ENCODE measurements at places on chromosomes 7 and 10. TPM values are rescaled to one million over a fixed set of nuclear protein-coding genes. Genes with fewer than 3 reads are reported as not detected.

- ATAC-seq = no peak
Measured at GRCh38 chr7:4939971-4940728, 18.8 kb downstream of the MMD2 start.

GRCh38 chr10:13759168-13759567, 172.4 kb downstream of the PRPF18 start:
- no peak for ATAC-seq

DNA sequence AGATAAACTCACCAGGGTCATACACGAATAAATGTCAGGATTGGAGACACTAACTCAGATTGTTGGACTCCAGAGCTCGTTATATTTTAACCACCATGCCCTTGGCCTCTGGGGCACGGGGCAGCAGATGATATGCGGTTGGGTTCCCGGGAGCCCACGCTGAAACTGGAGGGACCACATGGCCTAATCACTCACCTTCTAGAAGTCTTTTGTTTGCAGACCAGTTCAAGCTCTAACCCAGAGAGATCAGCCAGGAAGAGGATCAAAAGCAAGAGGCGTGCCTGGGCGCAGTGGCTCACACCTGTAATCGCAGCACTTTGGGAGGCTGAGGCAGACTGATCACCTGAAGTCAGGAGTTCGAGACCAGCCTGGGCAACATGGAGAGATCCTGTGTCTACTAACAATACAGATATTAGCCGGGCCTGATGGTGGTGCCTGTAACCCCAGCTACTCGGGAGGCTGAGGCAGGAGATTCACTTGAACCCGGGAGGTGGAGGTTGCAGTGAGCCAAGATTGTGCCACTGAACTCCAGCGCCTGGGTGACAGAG, 42.6 kb upstream of the ECHDC3 start:
- ATAC-seq = no peak

- no peak for ATAC-seq
Measured at GRCh38 chr7:157685430-157686284, 348.9 kb downstream of the DNAJB6 start.

GRCh38 chr10:100810835-100811116, 65.4 kb downstream of the PAX2 start:
- ATAC-seq = no peak

DNA sequence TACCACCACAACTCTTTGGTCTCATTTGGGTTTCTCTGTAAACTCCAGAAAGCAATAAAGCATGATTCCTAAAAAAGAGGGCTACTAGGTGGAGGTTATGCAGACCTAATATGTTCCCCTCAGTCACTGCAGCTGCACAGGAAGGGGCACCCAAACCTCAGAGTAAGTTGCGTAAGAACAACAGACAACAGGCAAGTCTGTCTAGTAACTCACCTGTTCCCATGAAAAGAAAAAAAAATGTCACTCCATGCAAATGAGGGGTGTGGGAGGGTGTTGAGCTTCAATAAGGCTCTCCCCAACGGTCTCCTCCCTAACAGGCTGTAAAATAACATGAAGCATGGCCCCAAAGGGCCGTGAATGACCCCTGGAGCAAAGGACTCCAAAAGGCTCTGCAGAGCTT, 461.4 kb downstream of the KCNMA1 start:
- ATAC-seq = no peak

DNA sequence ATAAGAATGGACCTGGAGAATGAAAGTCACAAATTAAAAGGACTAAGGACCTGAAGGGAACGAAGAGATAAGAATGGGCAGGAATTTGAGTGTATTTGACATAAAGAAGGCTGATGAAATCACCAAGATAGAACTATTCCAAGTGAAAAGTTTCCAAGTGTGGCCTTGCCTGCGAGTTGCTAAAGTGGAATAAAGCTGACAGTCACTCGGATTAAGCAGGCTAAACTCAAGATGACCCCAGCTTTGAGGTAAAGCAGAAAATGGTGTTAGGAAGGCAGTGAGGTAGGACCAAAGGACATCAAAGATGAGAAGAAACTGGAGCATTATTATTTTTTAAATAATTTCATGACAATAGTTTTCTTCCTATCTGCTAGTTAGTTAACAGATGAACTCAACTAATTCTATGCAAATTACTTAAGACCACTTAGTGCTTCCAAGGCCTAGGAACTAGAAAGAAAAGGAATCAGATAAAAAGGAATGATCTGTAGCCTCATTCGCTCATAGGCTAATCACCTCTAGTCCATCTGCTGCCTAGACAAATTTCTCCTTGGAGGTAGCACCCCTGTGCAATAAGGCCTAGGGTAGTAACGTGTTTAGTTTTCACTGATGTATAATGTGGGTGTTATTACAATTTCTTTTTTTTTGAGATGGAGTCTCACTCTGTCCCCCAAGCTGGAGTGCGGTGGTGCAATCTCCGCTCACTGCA, 34.5 kb downstream of the EZH2 start:
- ATAC-seq = no peak

DNA sequence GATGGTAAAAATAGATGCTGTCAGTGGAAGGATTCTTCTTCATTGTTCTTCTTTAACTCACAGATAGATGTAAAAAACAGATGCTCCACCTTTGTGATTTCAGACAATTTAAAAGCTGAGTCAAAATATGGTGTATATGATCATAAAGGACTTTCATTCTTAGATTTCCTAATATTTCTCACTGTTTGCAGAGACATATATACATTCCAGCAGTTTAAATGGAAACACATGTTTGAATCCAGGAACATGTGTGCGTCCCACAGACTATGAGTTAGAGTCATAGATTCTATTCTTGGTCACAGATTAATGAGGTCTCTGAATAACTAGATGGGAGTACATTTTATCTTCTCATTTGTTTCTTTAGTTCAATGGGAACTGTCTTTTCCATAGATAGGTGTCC, 109.6 kb downstream of the BICC1 start:
- ATAC-seq = no peak

- ATAC-seq = no peak
Measured at GRCh38 chr7:139192014-139192706, 38.9 kb upstream of the UBN2 start.

DNA sequence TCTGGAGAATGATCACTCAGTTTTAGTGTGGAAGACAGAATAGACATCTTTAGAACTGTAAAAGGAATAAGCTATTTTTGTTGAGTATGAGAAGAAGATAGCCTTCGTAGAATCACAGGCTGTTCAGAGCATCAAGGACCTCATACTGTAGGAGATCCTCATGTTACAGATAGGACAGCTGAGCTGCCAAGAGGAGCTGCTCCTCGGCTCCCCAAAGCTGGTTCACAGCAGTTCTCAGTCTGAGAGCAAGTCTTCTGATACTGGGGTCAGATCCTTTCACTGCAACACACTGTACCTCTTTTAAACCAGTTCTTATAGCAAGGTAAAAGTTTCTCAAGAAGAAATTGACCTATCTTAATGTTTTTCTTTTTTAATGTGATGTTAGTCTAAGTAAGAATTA, 17.1 kb downstream of the CCNY start:
- no peak for ATAC-seq

GRCh38 chr7:151905353-151905752, 28.4 kb upstream of the PRKAG2 start:
- ATAC-seq = no peak

GRCh38 chr10:42722575-42722974, 60.0 kb upstream of the BMS1 start:
- no peak for ATAC-seq

DNA sequence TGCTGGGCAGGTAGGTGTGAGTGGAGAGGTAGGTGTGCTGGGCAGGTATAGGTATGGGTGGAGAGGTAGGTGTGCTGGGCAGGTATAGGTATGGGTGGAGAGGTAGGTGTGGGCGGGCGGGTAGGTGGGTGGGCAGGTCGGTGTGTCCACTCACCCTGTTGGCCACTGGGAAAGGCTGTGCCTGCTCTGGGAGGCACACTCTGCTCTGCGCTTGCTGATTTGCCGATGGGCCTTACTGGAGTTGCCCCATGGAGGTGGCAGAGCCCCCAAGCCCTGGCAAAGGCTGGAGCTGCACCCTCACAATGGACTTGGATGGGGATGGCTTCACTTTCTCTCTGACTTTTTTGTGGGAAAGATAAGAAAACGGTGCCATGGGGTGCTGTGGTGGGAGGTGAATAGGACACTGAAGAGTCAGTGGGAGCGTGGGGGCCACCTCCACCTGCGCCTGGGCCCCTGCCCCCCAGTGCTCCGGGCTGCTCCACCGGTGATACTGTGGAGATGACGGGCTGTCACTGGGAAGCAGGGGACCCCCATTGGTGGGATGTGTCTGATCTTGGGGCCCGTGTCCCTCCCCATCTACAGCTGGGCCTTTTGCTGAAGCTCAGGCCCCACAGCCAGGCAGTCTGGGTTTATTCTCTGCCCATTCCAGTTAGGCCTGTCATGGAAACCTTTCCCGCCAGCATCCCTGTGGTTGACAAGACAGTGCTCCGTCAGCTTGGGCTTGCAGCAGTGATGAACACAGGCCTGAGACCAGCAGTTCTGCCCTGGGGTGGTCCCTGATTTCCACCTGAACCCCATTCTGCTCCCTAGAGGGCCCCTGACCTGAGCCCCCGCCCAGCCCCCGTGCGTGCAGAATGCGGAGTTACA, 75.0 kb downstream of the NKX6-2 start:
- ATAC-seq = no peak

DNA sequence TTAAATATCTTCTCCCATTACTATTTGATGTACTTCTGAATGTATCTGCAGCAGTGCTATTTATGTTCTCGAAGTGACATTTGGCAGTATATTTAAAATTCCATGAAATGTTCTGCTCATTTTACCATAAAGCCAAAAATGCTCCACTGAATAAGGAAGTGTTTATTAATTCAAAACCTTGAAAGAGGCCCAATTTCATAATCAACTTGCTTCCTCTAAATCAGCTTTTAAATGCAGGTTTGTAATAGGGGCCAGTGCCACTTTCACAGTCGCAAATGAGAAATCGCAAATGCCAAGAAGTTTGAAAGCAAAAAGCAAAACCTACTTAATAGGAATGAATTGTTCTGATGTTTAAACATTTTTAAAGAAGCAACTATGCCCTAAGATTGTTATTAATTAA, 11.4 kb downstream of the NHLRC2 start:
- ATAC-seq = no peak

GRCh38 chr7:44615149-44615611, 8.8 kb downstream of the OGDH start:
- ATAC-seq = peak; percentile 96

DNA sequence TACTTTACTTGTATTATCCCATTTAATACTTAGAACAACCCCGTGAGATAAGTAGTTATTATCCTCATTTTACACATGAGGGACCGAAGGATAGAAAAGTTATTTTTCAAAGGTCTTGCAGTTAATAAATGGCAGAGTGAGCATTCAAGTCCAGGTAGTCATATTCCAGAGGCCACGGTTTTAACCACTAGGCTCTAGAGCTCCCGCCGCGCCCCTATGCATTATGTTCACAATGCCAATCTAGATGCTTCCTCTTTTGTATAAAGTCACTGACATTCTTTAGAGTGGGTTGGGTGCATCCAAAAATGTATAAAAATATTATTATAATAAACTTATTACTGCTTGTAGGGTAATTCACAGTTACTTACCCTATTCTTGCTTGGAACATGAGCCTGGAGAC, 11.4 kb upstream of the CFAP69 start:
- ATAC-seq = no peak

GRCh38 chr10:49144058-49144720, 10.4 kb upstream of the FAM170B start:
- ATAC-seq = no peak

DNA sequence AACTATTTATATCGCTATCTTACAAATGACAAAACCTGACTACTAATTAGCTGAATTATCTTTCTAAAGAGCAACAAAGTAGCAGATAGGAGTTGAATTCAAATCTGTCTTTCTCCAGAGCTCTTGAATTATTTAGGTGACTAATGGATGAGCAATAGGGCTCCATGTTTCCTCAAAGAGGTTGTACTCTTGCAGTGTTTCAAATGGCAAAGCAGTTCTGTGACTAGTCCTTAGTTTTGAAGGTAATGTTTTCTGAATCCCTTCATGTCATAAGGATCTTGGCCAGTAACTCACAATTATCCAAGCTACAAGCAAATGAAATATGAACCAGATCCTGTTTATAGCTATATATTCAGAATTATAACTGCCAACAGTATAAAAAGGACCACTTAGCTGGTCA, 999.7 kb downstream of the NRG3 start:
- ATAC-seq = no peak

DNA sequence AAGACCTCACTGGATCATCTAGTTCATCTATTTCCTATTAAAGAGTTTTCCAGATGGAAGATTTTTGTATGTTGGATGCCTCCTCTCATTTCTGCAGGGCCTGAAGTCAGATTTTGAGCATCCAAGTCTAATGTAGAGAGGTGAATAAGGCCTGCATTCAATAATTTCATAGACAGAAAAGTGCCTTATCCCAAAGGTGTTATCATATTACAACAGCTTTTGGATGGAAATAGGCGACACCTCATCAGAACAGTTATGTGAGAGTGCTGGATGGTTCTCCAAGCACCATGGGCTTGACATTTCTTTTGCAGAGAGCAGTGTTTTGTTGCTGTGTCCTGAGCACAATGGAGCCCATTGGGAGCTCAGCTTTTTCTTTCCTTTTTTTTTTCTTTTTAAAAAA, 162.4 kb upstream of the MEOX2 start:
- no peak for ATAC-seq

DNA sequence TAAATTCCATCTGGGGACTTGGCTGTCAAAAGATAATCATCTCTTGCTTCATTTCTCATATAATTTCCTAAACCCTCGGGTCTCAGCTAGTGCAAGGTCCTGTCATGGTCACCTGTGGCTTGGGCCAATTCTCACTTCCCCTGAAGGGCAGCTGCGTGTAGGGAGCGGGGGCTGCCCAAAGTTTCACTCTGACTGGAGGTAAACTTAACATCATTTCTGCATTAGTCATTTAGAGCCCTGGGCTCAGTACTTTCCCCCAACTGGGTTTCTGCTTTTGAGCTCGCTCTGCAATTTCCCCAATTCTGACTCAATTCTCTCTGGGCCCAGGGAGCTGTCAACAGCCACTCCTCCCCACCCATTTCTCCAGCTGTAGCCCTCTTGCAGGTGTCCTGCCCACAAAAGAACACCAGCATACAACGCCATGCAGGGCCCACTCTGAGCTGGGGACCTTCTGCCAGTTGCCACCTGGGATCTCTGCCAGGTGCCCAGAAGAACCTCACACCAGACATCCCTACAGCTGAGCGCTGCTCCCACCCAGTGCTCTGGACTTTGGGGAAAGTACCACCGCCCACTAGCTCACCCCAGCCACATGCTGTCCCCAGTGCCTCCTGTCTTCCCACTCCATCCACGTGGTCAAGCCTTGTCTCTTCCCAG, 37.9 kb downstream of the VOPP1 start:
- peak; percentile 56 for ATAC-seq

- no peak for ATAC-seq
Measured at GRCh38 chr7:117807676-117808075, 65.6 kb downstream of the CTTNBP2 start.

Gene LIPM
- total RNA-seq = not detected

Gene LFNG
- 6.5 TPM for total RNA-seq

Gene GPER1
- total RNA-seq = 0.36 TPM

Gene NUTM2E
- 0.16 TPM for total RNA-seq

Gene HK1
- 107 TPM for total RNA-seq

Gene RNF32
- total RNA-seq = 3.7 TPM

Gene CDC14C
- not detected for total RNA-seq

Gene SERPINE1
- total RNA-seq = 0.27 TPM

Gene EGR2
- 0.33 TPM for total RNA-seq

Gene TRUB1
- 48.2 TPM for total RNA-seq
